Neural progenitor cell (in vitro differentiated cells): ENCODE measurements at places on chromosomes 11 and 22. TPM values are rescaled to one million over a fixed set of nuclear protein-coding genes. Genes with fewer than 3 reads are reported as not detected.

Gene GPR83
- 0.03 TPM in 1 of 2 replicates, not detected in the other for total RNA-seq

Gene GDPD4
- not detected in 2 replicates for total RNA-seq

DNA sequence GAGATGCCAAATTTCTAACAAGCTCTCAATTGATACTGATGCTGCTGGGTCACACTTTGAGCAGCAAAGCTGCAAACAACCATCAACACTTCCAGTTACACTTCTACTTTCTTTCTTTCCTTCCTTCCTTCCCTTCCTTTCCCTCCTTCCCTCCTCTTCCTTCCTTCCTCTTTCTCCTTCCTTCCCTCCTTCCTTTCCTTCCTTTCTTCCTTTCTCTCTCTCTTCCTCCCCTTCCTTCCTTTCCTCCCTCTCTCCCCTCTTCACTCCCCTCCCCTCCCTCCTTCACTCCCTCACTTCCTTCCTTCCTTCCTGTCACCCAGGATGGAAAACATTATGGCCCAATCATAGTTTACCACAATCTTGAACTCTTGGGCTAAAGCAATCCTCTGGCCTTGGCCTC, 33.0 kb upstream of the PIK3C2A start:
- H3K27me3 ChIP-seq: no peaks in the 10 kb centered on the region
- H3K4me1 ChIP-seq: no peaks in the 10 kb centered on the region
- no peak overlapping the region for H3K4me3 ChIP-seq
- no peak for DNase-seq
- H3K27ac ChIP-seq: no peak overlapping the region
- no peaks in the 10 kb centered on the region for H3K36me3 ChIP-seq

- H3K36me3 ChIP-seq: no peaks in the 10 kb centered on the region
- no peak overlapping the region for H3K4me3 ChIP-seq
- no peak for DNase-seq
- no peak overlapping the region for H3K27ac ChIP-seq
- peaks cover 12% of the 10 kb centered on the region for H3K4me1 ChIP-seq
These were observed 118.8 kb downstream of the NXPE2 start for GRCh38 chr11:114796954-114797721.

GRCh38 chr11:64900263-64900678, 16.7 kb downstream of the ATG2A start:
- H3K27me3 ChIP-seq: no peaks in the 10 kb centered on the region
- H3K27ac ChIP-seq: no peak overlapping the region
- no peak for DNase-seq

DNA sequence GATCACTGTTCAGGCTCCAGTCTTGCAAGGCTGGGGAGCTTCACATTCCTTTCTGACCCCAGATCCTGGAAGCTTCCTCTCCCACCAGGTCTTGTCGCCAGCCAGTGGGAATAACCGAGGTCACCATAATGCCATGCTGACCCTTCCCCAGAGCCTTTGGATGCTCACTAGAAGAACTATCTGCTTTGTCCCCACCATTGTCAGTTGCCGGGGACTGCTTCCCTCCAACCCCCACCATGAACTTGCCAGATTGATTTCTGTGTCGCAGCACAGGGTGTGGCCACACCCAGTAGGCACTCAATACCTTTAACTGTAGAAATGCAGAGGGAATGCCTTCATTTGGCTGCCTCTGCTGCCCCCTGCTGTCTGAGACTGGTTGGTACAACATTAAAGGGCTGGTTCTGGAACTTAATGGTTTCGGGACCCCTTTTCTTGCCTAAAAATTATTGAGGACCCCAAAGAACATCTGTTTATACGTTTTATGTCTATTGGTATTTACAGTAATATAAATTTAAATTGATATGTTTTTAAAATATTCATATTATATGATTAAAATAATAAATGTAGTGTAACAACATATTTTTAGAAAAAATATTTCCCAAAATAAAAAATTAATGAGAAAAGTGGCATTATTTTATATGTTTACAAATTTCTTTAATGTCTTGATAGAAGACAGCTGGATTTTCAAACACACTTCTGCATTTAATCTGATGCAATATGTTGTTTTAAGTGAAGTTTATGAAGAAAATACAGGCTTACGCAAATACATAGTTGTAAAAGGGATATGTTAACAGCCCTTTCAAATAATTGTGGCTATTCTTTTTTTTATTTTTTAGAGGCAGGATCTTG, 6.7 kb upstream of the GDPD5 start:
- no peaks in the 10 kb centered on the region for H3K36me3 ChIP-seq
- no peaks in the 10 kb centered on the region for H3K4me1 ChIP-seq
- no peak overlapping the region for H3K27ac ChIP-seq

DNA sequence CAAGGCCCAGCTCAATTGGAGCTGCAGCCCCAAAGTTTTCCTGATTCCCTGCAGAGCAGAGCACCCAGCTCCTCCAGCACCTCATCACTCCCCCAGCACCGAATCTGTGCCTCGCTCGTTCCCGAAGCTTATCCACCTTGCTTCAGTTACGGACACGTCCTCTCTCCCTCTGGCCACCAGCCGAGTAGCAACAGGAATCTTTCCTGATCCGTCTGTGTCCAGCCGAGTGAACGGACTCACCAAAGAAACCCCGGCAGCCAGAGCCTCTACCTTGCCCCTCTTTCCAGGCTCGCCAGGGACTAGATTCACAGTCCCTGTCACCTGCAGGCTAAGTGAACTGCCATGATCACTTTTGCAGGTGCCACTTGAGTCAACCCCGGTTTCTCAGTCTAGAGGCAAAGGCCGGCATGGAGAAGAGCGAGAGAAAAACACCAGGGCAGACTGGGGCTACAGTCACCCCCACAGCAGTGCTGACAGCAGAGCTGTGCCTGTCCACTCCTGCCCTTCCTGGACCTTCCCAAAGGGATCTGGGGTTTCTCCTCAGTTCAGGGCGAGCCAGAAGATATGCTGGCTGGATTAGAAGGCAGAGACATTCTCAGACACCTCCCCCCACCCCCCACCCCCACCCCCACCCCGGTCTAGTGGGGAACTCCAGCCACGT, 32.3 kb downstream of the BID start:
- DNase-seq: no peak
- H3K27ac ChIP-seq: no peak overlapping the region
- no peaks in the 10 kb centered on the region for H3K27me3 ChIP-seq
- no peaks in the 10 kb centered on the region for H3K36me3 ChIP-seq
